RWPE2 (cell line): ENCODE measurements at places on chromosomes 7 and 10.

DNA sequence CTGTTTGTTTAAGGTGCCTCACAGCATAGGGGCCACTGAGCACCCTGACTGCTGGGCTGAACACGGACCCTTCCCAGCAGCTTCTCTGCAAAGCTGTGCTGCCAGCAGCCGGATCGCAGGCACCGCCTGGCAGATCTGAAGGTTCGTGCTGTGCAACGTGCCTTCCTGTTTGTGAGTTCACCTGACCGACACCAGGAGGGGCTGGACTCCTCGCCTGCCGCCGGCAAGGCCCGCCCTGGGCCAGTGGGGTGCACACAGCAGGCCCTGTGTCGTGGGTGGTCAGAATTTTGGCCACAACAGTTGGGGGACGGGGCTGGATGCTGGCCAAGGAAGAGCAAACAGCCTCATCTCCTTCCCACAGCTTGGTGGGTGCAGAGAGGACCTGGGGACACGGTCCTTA, 12.6 kb downstream of the CYP2W1 start:
- no peaks in the 10 kb centered on the region for H3K4me1 ChIP-seq
- no peaks in the 10 kb centered on the region for H3K27me3 ChIP-seq
- H3K4me3 ChIP-seq = no peak overlapping the region
- peaks cover 9% of the 10 kb centered on the region; the same call in 1 of the 2 replicates for H3K36me3 ChIP-seq
- no peak for DNase-seq

GRCh38 chr10:50316695-50317648, 65.7 kb upstream of the ASAH2 start:
- no peak overlapping the region for H3K4me3 ChIP-seq
- H3K4me1 ChIP-seq = peaks cover 23% of the 10 kb centered on the region
- no peak for DNase-seq
- no peaks in the 10 kb centered on the region for H3K27me3 ChIP-seq
- H3K36me3 ChIP-seq = no peaks in the 10 kb centered on the region

DNA sequence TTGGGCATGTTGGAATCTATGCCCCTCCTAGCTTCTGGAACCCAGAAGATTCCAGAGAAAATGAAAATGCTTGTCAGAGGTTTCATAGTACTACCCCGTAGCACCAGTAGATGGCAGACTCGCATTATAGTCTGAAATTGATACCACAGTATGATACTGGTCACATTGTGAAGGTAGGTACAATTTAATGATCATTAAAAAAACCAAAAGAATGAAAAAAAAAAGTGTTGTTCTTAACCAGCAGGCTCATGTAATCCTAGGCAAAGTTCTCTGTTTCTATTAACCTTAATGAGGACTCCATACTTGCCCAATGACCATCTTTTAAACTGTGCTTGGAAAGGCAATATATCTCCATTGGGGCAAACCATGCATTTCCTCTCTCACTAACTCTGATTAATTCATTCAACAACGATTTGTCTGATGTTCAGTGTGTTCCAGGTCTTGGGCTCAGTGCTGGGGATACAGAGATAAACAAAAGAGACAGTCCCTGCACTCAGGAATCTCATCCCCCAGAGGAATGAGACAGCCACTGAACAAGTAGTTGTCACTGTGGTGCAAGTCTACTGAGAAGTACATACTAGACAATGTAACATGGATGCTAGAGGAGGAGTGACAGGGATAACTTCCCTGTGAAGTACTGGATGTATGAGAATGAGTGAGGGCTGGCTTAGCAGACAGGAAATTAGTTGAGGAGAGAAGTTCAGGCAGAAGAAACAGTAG, 223.5 kb upstream of the PHYHIPL start:
- no peaks in the 10 kb centered on the region for H3K36me3 ChIP-seq
- no peak overlapping the region for H3K4me3 ChIP-seq
- H3K27ac ChIP-seq = no peak overlapping the region
- DNase-seq = no peak
- H3K27me3 ChIP-seq = no peaks in the 10 kb centered on the region

- H3K36me3 ChIP-seq = no peaks in the 10 kb centered on the region
- H3K27ac ChIP-seq = no peak overlapping the region
Observed at GRCh38 chr10:61024856-61025201, 80.8 kb upstream of the RHOBTB1 start.

DNA sequence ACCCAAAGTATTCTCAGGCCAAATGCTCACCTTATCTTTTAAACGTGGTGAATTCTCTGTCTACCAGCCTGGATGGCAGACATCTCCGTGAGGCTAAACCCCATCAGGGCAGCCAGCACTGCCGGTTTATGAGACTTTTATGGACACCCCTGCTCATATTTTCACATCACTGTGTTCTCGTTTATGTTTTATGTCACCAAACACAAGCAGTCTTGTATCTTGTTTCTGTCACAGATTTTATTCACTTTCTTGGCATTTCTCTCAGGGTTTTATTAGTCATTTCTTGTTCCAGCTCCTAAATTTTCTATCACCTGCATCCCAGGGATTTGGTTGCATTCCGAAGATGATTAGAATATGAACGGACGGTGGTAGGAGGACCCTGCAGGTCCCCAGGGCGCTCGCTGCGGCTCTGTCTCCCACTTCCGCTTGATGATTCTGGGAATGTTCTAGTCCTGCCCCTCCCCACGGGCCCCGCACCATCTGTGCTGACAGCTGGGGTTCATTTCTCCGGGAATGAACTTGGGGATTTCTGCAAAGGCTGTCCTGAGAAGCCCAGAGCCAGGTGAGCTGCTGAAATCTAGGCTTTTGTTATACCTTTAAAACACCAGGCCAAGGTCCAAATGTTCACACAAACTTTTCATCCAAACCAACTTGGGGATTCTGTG, 217.6 kb downstream of the GFRA1 start:
- H3K27ac ChIP-seq = no peak overlapping the region
- no peaks in the 10 kb centered on the region for H3K36me3 ChIP-seq
- DNase-seq = no peak
- H3K27me3 ChIP-seq = no peaks in the 10 kb centered on the region
- H3K4me3 ChIP-seq = no peak overlapping the region

DNA sequence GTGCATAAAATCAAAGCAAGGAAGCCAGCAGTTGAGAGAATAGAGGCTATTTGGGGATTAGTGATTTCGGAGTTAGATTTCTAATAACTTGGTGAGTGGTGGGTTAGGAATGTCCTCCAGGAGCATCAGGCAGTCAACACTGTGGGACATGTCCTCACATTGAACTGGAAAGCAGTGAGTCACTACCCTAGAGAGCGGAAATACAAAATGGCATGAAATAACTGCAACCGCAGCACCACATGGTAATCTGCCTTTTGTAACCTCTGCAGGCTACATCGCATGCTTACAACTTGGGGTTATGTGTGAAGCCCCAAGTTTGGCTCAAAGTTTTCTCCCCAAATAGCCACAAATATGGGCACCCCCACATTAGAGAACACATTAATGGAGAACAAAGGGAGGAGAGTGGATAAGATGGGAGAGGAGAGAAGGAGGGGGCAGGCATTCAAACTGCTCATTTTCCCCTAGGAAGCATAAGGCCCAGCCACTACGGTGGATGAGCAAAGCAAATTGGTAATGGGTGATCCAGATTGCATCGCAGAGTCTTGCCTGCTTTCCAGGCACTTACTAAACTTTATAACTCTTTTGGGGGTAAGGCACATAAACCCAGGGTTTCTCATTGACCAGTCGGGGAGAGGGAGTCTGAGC, 22.0 kb upstream of the SLF2 start:
- peaks cover 30% of the 10 kb centered on the region for H3K4me1 ChIP-seq
- H3K27me3 ChIP-seq = no peaks in the 10 kb centered on the region
- DNase-seq = no peak
- no peak overlapping the region for H3K4me3 ChIP-seq
- H3K36me3 ChIP-seq = no peaks in the 10 kb centered on the region
- peak overlapping the region; percentile 63 for H3K27ac ChIP-seq

- H3K27me3 ChIP-seq = no peaks in the 10 kb centered on the region
- no peaks in the 10 kb centered on the region for H3K4me1 ChIP-seq
- no peak for DNase-seq
- H3K4me3 ChIP-seq = no peak overlapping the region
- H3K27ac ChIP-seq = no peak overlapping the region
- H3K36me3 ChIP-seq = no peaks in the 10 kb centered on the region
Observed at GRCh38 chr7:118664498-118664897, 440.0 kb downstream of the ANKRD7 start.

DNA sequence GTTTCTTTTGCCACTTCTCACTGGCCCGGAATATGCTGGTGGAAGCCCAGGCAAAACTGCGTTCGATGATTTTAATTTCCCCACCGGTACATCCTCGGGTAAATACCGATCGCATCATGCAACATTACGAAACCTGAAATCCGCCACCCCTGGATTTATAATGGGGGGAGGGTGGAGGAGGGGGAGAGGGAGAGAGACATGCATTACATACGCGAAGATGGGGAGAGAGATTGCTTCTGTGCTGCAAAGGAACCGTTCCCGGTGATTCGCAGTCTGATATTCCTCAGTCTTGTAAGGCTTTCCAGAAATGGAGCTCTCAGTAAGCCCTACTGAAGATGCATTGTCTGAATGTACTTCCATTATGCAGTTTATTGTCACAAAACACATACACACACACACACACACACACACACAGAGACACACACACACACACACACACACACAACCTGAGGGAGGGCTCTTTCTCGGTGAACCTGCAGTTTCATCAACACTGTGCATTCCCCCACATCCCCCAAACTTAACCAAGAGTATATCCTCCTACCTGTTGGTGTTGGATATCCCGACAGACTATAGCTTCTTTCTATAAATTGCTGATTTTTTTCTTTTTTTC, 741 bp downstream of the GPR85 start:
- no peaks in the 10 kb centered on the region for H3K36me3 ChIP-seq
- DNase-seq = no peak
- H3K4me3 ChIP-seq = peak overlapping the region; percentile 11
- peaks cover 7% of the 10 kb centered on the region for H3K27me3 ChIP-seq

GRCh38 chr7:45509222-45509621, 64.9 kb upstream of the ADCY1 start:
- no peak overlapping the region for H3K27ac ChIP-seq
- H3K4me3 ChIP-seq = no peak overlapping the region
- no peaks in the 10 kb centered on the region for H3K27me3 ChIP-seq
- no peaks in the 10 kb centered on the region for H3K4me1 ChIP-seq

DNA sequence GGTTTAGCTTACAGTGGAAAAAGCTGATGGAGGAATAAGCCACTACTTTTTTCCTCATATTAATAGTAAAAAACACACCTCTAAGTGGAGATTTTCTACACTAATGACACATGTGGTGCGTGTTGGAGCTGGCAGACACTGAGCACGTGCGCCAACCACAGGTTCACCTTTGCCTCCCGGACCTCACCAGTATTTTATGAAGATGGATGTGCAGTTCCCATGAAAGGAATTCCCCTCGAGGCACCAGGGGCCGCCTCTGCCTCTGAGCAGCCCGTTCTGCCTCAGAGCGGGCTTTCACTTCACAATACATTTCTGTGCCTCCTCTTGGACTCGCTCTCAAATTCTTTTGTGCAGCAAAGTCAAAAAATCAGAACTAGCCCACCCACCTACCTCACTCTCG, 477.5 kb upstream of the ADARB2 start:
- no peak for DNase-seq
- H3K27me3 ChIP-seq = no peaks in the 10 kb centered on the region
- peaks cover 13% of the 10 kb centered on the region for H3K4me1 ChIP-seq
- H3K4me3 ChIP-seq = no peak overlapping the region
- no peaks in the 10 kb centered on the region for H3K36me3 ChIP-seq

- no peak overlapping the region for H3K4me3 ChIP-seq
- no peak for DNase-seq
- H3K27me3 ChIP-seq = no peaks in the 10 kb centered on the region
- no peaks in the 10 kb centered on the region for H3K4me1 ChIP-seq
Observed at GRCh38 chr10:18279173-18279572, 138.9 kb downstream of the CACNB2 start.

DNA sequence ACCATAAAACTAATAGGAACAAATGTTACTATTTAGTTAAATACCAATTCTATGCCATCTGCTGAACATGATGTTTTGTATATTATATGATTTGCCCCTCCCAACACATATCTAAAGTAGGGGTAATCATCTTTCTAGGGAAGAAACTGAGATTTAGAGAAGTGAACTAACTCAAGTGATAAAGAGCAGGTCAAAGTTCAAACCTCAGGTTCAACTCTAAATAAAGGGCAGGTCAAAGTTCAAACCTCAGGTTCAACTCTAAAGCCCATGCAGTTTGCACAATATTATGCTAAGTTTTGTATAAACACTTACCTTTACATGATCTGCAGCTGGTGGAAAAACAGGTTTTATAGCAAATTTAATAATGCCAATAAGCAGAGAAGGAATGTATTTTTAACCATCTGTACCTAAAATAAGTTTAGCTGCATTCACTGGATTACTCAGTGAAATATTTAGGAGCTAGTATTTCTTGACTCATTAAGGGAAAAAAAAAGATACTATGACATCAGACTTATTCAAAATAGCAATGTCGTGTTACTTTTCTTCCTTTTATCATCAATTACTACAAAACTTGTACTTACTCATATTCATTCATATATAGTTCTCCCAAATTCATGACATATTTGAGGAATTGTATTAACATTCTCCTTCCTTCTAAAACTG, 1194.3 kb upstream of the CELF2 start:
- H3K27me3 ChIP-seq = no peaks in the 10 kb centered on the region
- no peak overlapping the region for H3K27ac ChIP-seq
- no peak overlapping the region for H3K4me3 ChIP-seq

DNA sequence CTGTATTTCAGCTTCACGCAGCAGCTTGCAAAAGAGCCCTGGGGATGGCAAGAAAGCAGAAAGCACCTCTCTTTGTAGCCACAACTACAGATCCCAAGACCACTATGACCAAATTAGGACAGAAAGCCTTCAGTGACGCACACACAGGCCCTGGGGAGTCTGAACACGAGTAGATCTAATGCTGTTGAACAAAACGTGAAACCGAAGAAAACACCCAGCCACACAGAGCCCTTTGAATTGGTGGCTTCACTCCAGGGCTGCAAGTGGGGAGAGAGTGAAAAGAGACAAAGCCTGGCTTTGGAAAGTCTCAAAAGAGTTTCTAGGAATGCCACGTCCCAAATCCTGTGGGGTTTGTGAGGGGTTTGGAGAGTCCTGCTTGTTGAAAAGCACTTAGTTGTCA, 28.4 kb downstream of the PLXNA4 start:
- H3K4me3 ChIP-seq = no peak overlapping the region
- H3K36me3 ChIP-seq = no peaks in the 10 kb centered on the region
- no peak overlapping the region for H3K27ac ChIP-seq
- H3K4me1 ChIP-seq = peaks cover 6% of the 10 kb centered on the region

DNA sequence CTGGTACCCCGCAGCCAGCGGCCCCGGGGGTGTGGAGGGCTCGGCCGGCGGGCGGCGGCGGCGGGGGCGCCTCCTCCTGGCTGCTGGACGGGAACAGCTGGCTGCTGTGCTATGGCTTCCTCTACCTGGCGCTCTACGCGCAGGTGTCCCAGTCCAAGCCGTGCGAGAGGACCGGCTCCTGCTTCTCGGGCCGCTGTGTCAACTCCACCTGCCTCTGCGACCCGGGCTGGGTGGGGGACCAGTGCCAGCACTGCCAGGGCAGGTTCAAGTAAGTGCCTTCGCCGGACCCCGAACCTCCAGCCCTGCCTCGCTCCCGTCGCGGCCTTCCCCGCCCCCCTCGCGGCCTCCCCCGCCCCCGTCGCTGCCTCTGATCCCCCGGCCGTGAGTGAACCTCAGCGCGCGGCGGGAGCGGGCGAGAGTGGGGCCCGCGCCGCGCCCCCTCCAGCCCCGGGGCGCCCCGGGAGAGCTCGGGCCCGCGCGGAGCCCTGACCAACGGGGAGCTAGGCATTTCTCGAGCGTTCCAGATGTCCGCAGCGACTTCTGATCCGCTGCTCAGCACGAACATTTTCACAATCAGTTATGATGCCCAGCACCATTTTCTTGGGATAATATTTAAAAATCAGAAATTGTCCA, 727 bp downstream of the ATRNL1 start:
- H3K4me1 ChIP-seq = no peaks in the 10 kb centered on the region
- H3K4me3 ChIP-seq = peak overlapping the region; percentile 47
- no peak overlapping the region for H3K27ac ChIP-seq

- H3K36me3 ChIP-seq = no peaks in the 10 kb centered on the region
- peak; percentile 24 for DNase-seq
- H3K4me1 ChIP-seq = no peaks in the 10 kb centered on the region
- no peak overlapping the region for H3K4me3 ChIP-seq
- H3K27ac ChIP-seq = no peak overlapping the region
- no peaks in the 10 kb centered on the region for H3K27me3 ChIP-seq
Observed at GRCh38 chr10:78516236-78516635, 482.6 kb downstream of the RPS24 start.
